ENCODE measurements at places on chromosomes 3 and 15. TPM values are rescaled to one million over a fixed set of nuclear protein-coding genes. Genes with fewer than 3 reads are reported as not detected.

- H3K27me3 ChIP-seq, result no peaks in the 10 kb centered on the region
- peaks cover 32% of the 10 kb centered on the region for H3K4me1 ChIP-seq
- DNase-seq, result no peak
- no peak overlapping the region for H3K4me3 ChIP-seq
Measured at GRCh38 chr3:152331998-152332397, 63.3 kb downstream of the MBNL1 start.

DNA sequence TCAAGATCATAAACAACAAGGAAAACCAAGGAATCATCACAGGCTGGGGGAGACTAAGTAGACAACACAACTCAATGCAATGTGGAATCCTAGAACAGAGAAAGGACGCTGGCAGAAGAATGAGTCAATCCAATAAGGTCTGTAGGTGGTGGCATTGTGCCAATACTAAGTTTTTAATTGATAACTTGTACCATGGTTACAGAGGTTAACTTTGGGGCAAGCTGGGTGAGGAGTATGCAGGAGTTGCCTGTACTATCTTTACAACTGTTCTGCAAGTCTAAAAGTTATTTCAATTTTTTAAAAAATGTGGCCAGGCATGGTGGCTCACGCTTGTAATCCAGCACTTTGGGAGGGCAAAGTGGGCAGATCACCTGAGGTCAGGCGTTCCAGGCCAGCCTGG is 46.2 kb downstream of the RORA start:
- H3K27ac ChIP-seq, result no peak overlapping the region
- H3K27me3 ChIP-seq, result no peaks in the 10 kb centered on the region
- H3K4me1 ChIP-seq, result peaks cover 9% of the 10 kb centered on the region

DNA sequence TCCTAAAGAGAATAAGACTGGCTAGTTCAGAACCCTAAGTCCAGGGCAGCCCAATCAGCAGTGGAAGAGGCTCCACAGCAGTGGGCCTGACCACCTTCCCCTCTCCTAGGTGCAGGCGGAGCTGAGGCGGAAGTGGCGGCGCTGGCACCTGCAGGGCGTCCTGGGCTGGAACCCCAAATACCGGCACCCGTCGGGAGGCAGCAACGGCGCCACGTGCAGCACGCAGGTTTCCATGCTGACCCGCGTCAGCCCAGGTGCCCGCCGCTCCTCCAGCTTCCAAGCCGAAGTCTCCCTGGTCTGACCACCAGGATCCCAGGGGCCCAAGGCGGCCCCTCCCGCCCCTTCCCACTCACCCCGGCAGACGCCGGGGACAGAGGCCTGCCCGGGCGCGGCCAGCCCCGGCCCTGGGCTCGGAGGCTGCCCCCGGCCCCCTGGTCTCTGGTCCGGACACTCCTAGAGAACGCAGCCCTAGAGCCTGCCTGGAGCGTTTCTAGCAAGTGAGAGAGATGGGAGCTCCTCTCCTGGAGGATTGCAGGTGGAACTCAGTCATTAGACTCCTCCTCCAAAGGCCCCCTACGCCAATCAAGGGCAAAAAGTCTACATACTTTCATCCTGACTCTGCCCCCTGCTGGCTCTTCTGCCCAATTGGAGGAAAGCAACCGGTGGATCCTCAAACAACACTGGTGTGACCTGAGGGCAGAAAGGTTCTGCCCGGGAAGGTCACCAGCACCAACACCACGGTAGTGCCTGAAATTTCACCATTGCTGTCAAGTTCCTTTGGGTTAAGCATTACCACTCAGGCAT is 33.7 kb downstream of the VIPR1 start:
- no peaks in the 10 kb centered on the region for H3K4me1 ChIP-seq
- no peaks in the 10 kb centered on the region for H3K27me3 ChIP-seq
- peak; percentile 16 for DNase-seq
- no peaks in the 10 kb centered on the region for H3K36me3 ChIP-seq
- H3K27ac ChIP-seq, result no peak overlapping the region

Gene PRKAR2A
- total RNA-seq, result 26.9 TPM

Gene ZNF80
- total RNA-seq, result not detected

DNA sequence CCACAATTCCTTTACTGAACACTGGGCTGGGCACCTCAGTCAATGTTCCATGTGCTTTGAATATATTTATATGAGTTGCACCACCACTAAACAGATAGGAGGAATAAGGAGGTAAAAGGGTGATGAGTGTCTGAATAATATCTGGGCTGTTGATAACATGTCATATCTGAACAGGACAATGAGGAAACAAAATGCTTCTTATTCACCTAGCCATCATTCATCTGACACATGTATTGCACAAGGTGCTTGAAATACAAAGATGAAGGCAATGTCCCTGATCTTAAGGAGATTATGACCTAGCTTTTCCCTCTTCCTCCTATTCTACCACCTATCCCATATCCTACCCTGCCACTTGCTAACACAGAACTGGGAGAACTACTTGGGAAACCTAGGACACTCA is 8.0 kb upstream of the CERS3 start:
- H3K27ac ChIP-seq, result no peak overlapping the region
- no peaks in the 10 kb centered on the region for H3K4me1 ChIP-seq
- no peak for DNase-seq
- no peaks in the 10 kb centered on the region for H3K36me3 ChIP-seq
- no peaks in the 10 kb centered on the region for H3K27me3 ChIP-seq
- H3K4me3 ChIP-seq, result no peak overlapping the region

GRCh38 chr3:112136046-112136445 is 3.0 kb upstream of the GCSAM start:
- no peaks in the 10 kb centered on the region for H3K4me1 ChIP-seq
- no peaks in the 10 kb centered on the region for H3K36me3 ChIP-seq
- H3K4me3 ChIP-seq, result no peak overlapping the region

- peak overlapping the region; percentile 97 for H3K27ac ChIP-seq
- no peak for DNase-seq
- H3K36me3 ChIP-seq, result no peaks in the 10 kb centered on the region
- H3K27me3 ChIP-seq, result no peaks in the 10 kb centered on the region
Measured at GRCh38 chr3:25665315-25666280, 891 bp upstream of the TOP2B start.

DNA sequence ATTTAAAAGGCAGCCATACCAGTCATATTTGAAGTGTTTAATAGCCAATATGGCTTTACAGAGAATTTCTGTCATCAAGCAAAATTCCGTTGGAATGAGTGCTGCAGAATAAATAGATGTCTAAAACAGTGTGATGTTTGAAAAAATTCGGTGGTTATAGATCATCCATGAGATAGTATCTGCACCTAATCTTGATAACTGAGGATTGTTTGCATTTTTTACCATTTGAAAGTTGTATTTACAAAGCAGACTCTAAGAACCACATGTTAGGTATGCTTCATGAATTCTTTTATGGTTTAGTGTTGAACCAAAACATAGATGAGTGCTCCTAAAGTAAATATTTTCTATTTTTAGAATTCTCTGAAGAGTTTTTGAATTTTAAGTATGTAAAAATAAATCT is 476.1 kb downstream of the NAALADL2 start:
- no peak overlapping the region for H3K4me3 ChIP-seq
- DNase-seq, result no peak
- no peaks in the 10 kb centered on the region for H3K36me3 ChIP-seq
- no peaks in the 10 kb centered on the region for H3K27me3 ChIP-seq

DNA sequence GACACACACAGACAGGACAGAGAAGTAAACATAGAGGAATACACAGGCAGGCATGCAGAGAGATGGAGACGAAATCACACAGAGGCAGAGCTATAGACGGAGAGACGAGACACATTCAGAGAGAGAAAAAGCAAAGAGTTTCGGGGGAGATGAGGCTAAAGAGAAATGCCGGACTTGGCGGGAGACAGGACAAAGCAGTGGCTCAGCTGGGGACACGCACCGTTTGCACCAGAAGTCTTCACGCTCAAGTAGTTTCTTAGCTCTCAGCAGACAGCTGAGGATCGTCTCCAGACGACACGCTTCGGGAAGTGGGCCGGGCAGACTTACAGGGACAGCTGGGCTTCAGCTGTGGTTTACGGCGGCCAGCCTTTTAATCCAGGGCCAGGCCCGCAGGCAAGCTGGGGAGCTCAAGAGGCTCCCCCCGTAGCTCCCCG is 56.2 kb upstream of the DLG1 start:
- peak overlapping the region; percentile 77 for H3K27ac ChIP-seq
- H3K4me1 ChIP-seq, result peaks cover 19% of the 10 kb centered on the region
- no peak overlapping the region for H3K4me3 ChIP-seq
- no peaks in the 10 kb centered on the region for H3K27me3 ChIP-seq
- H3K36me3 ChIP-seq, result no peaks in the 10 kb centered on the region
- DNase-seq, result peak; percentile 75

Gene SPATA12
- total RNA-seq, result not detected

DNA sequence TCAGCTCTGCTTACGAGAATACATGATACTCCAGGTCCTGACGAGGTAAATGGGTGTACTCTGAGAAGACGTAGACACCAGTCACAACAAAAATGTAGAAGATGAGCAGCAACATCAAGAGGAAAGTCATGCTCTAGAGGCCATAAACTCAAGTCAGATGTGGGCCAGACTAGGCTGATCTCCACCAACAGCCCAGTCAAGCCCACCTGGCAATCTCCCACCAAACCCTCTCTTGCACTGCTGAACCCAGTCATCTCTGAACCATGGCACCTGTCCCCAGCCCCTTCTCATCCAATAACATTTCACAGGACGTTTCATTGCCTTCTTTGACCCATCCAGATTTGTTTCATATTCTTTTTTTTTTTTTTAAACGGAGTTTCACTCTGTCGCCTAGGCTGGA is 10.8 kb upstream of the PDIA3 start:
- H3K27me3 ChIP-seq, result no peaks in the 10 kb centered on the region
- H3K4me1 ChIP-seq, result no peaks in the 10 kb centered on the region
- H3K36me3 ChIP-seq, result no peaks in the 10 kb centered on the region
- no peak for DNase-seq
- no peak overlapping the region for H3K27ac ChIP-seq

DNA sequence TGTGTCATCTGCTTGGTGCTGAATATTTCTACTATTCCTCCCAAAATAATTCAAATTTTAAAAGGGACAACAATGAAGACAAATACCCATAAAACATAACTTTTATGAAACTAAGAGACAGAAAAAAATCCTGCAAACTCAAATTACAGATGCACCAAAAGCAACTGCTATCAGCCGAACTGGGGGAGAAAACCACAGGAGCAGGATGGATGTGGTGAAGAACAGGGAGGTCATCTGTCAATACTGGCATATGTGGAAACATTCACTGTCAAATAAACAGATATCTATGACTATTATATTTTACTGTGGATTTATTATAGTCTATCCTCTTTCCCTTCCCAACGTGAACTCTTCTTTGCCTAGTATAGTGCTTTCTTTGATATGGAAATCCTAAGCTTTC is 53.3 kb upstream of the CPOX start:
- no peak overlapping the region for H3K4me3 ChIP-seq
- H3K27me3 ChIP-seq, result no peaks in the 10 kb centered on the region
- no peak for DNase-seq
- H3K4me1 ChIP-seq, result no peaks in the 10 kb centered on the region
- H3K27ac ChIP-seq, result no peak overlapping the region

- no peaks in the 10 kb centered on the region for H3K27me3 ChIP-seq
- peak overlapping the region; percentile 63 for H3K27ac ChIP-seq
- no peak for DNase-seq
- H3K4me3 ChIP-seq, result peak overlapping the region; percentile 76
Measured at GRCh38 chr3:120349855-120350125, 636 bp upstream of the LRRC58 start.

- H3K27ac ChIP-seq, result no peak overlapping the region
- H3K27me3 ChIP-seq, result no peaks in the 10 kb centered on the region
- H3K4me1 ChIP-seq, result peaks cover 23% of the 10 kb centered on the region
- no peak for DNase-seq
Measured at GRCh38 chr15:67853454-67853853, 13.6 kb upstream of the RNU6-1 start.

DNA sequence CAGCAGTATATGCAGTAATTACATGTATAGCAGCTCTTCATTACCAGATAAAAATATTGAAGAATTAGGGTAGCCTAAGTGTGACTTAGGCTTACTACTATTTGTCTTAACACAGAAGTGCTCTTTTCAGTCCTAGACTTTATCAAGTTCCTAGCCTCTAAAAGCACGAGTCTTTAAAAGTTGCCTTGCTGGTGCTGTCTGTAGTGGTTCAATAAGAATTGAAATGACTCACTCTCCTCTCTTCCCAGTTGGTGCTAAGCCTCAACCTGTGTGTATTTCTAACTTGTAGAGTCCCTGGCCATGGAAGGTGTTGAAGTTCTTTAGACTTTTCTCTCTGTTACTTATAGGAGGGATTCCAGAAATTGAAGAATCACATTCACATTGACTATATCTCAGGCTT is 395.4 kb upstream of the THRB start:
- H3K27me3 ChIP-seq, result no peaks in the 10 kb centered on the region
- DNase-seq, result no peak
- H3K36me3 ChIP-seq, result no peaks in the 10 kb centered on the region
- no peaks in the 10 kb centered on the region for H3K4me1 ChIP-seq
- no peak overlapping the region for H3K27ac ChIP-seq

Gene RARB
- total RNA-seq, result 31.5 TPM

DNA sequence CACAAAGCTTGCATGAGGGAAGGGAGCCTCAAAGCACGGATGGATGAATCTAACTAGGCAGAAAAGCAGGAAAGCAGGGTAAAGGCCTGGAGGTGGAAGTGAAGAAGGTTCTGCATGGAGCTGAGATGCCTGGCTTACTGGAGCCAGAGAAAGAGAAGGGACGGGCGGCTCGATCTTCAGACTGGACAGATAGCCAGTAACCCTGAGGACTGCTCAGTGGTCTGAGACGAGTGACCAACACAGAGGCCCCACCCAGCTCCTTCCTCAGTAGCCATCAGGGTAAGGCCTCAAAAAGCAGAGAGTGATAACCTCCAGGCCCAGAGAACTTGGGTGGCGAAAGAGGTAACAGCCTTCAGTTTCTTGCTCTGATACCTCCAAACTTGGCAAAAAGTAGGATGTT is 6.4 kb downstream of the CLN6 start:
- no peak overlapping the region for H3K27ac ChIP-seq
- no peaks in the 10 kb centered on the region for H3K27me3 ChIP-seq
- peaks cover 1% of the 10 kb centered on the region for H3K4me1 ChIP-seq

Gene REC114
- total RNA-seq, result not detected

DNA sequence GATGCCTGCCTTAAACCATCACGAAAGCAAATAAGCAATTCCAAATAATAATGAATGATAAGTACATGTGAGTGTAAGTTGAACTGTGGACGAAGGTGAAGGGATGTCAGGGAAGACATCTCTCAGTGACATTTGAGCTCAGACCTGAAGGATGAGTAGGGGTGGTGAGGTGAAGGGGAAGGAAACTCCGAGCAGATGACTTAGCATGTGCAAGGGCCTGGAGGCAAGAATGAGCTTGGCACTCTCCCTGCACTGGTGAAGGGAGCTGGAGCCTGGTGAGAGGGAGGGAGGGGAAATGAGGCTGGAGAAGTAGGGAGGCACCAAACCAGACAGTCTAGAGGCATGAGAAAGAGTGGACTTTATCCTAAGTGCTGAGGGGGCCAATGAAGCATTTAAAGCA is 84.3 kb downstream of the MTHFS start:
- no peak overlapping the region for H3K4me3 ChIP-seq
- no peak overlapping the region for H3K27ac ChIP-seq
- no peaks in the 10 kb centered on the region for H3K27me3 ChIP-seq
- H3K36me3 ChIP-seq, result no peaks in the 10 kb centered on the region
- no peak for DNase-seq

Gene GLCE
- total RNA-seq, result 12.6 TPM

- peak overlapping the region; percentile 80 for H3K27ac ChIP-seq
- H3K4me3 ChIP-seq, result no peak overlapping the region
- H3K4me1 ChIP-seq, result peaks cover 41% of the 10 kb centered on the region
- no peaks in the 10 kb centered on the region for H3K27me3 ChIP-seq
- DNase-seq, result peak; percentile 10
Measured at GRCh38 chr3:161070252-161070930, 34.8 kb downstream of the B3GALNT1 start.

- no peak overlapping the region for H3K27ac ChIP-seq
- no peaks in the 10 kb centered on the region for H3K36me3 ChIP-seq
- DNase-seq, result no peak
- no peak overlapping the region for H3K4me3 ChIP-seq
Measured at GRCh38 chr3:70820397-70820796, 508.0 kb upstream of the MDFIC2 start.
